GM10248 (cell line): ENCODE measurements at places on chromosomes 11 and 22.

- no peak for DNase-seq
Observed at GRCh38 chr11:68251765-68252164, 20.0 kb downstream of the C11orf24 start.

- peak; percentile 80 for DNase-seq
Observed at GRCh38 chr22:41526830-41527799, 17.2 kb downstream of the POLR3H start.

- no peak for DNase-seq
Observed at GRCh38 chr11:72373163-72373562, 61.2 kb downstream of the CLPB start.

- DNase-seq: no peak
Observed at GRCh38 chr22:39621826-39622225, 51.3 kb downstream of the CACNA1I start.

GRCh38 chr22:41239443-41240128, 1.1 kb downstream of the CHADL start:
- no peak for DNase-seq

GRCh38 chr22:29606320-29606719, 2.9 kb downstream of the NF2 start:
- DNase-seq: no peak

DNA sequence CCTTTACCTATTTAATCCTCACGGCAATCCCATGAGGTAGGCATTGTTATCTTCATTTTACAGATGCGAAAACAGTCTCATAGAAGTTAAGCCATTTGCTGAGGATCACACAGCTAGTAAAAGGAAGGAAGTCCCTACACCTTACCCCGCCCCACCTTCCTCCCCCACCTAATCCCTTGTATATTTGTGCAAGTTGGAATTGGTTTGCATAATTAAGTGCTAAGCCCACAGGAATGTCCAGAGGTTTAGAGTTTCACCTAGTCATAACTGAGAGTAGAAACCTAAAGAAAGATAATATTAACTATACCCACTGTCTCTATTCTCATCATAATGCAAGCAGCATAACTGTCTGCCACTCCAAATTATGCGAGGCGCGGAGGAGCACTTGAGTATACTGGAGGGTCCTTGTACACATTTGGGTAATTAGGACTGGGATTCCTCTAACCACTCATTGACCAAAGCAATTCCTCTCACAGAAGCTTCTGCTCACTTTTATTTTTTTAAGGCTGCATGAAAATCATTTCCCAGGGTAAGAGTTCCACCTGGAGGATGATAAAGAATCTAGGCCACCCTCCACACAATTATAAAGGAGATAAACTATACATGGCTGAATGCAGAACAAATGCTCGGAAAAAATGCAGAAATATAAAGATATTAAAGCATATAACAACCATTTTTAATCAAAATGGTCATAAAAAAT, 199.9 kb downstream of the FAM181B start:
- no peak for DNase-seq

DNA sequence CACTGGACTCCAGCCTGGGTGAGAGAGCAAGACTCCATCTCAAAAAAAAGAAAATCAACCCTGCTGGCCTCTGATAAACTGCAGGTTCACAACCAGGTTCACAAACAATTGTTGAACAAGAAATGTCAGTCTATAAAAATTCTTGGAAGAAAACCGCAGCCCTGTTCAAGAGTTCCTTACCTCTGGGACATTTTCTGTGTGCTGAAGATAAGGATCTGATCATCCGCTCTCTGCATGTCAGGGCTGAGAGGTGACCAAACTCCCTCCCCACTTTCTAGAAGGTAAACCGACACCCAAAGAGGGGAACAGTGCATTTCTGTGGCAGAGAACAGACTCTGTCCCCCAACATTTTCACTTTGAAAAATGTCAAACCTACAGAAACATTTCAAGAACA, 4.2 kb upstream of the UPK3A start:
- DNase-seq: no peak

GRCh38 chr22:49503321-49503720, 324.4 kb downstream of the BRD1 start:
- no peak for DNase-seq

- DNase-seq: no peak
Observed at GRCh38 chr11:88203604-88204003, 28.4 kb upstream of the RAB38 start.

- no peak for DNase-seq
Observed at GRCh38 chr11:19724765-19725164, 12.1 kb downstream of the NAV2 start.

- DNase-seq: no peak
Observed at GRCh38 chr11:62985041-62985750, 429 bp upstream of the SLC22A6 start.

DNA sequence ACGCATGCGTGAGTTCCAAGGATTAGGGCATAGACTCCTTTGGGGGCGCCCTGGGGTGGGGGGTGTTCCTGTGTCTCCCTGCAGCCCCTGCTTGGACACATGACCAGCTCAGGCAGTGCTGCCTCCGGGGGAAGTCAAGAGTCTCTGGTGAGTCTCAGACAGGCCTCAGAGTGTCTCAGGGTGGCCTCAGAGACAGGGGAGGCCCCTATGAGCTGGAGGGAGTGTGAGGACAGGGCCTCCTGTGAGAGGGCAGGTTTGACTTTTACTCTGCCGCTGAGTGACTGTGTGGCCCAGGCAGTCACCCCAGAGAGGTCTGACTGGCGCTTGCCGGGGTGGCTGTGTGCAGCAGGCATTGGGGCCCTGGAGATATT, 41.2 kb upstream of the KCNQ1OT1 start:
- no peak for DNase-seq

DNA sequence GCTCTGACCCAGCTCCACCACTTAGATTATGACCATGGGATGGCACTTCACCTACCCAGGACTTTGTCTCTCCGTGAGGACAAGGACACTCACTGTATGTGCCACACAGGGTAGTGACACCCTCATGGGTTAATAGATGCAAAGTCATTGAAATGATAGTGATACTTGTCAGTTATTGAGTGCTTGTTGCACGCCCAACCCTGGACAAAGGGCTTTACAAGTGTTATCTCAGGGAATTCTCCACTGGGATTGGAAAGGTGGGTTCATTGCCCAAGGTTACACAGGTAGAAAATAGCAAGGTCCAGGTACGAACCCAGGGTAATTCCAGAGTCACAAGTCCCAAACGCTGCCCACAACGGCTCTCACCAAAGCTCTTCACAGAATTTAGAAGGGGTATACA, 158.2 kb downstream of the TRIM29 start:
- DNase-seq: no peak

DNA sequence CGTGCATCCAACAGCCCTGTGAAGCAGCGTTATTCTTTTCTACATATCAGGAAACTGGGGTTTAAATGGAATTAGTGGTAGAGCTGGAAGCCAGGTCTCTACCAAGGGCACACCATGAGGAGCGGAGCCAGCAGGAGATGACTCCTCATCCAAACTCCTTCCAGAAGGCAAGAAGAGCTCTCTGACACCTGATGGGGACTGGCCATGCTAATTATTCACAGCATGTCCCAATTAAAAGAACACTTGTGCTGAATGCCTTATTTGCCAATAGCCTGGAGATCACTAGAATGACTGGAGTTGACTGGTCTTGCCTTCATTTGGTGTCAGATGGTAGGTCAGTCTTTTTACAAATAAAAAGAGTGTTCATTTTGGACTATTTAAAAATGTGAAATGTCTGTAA, 32.9 kb upstream of the SLN start:
- no peak for DNase-seq

GRCh38 chr22:42791721-42792452, 65.2 kb downstream of the ARFGAP3 start:
- no peak for DNase-seq

DNA sequence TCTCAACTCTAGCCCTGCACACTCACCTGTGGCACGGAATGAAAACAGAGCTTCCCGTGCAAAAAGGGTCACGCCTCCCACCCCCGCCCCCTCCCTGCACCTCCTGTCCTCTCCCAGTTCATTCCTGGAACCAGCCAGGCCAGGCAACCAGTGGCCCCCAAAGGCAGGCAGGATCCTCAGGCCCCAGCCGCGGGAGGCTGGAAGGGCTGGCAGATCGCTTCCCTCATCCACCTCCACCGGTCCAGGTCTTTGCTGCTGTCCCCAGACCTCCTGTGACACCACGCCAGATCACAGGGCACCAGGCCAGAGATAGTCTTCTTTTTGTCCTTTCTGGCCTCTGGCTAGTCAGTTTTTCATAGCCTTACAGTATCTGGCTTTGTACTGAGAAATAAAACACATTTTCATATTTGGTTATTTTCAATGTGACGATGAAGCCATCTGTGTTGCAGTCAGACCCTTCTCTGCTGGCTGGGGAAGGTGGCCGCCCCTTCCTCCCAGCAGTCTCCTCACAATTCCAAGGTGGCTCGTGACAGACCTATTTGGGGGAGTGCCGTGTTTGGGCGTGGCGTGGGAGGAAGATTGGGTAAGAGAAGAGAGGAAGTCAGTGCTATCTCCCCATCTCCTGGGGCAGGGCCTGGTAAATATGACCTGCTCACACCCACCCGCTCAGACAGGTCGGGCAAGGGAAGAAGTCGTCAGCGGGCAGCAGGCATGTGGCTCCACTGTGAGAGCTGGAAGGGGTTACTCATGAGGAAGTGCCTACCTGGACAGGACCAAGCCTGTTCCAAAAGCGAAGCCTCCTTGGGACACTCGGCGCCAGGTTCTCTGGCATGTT, 9.1 kb downstream of the SSH3 start:
- no peak for DNase-seq

DNA sequence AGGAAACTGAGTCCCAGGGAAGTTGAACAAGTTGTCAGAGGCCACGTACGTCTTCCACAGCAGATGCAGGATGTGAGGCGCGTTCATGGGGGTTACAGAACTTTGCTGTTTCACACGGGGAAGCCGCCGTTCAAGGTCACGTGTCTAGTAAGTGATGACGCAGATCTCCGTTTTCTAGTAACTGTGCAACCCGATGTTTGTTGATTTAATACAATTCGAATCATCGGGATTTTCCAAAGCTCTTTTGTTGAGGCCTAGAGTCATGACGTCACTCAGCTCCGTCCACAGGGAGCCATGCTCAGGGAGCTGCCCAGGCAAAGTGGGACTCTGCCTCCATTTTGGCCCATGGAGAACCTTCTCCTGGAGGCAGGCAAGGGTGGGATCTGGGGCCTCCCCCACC, 1121.8 kb downstream of the TBC1D22A start:
- DNase-seq: no peak

GRCh38 chr11:107359701-107360100, 97.9 kb downstream of the CWF19L2 start:
- DNase-seq: no peak

DNA sequence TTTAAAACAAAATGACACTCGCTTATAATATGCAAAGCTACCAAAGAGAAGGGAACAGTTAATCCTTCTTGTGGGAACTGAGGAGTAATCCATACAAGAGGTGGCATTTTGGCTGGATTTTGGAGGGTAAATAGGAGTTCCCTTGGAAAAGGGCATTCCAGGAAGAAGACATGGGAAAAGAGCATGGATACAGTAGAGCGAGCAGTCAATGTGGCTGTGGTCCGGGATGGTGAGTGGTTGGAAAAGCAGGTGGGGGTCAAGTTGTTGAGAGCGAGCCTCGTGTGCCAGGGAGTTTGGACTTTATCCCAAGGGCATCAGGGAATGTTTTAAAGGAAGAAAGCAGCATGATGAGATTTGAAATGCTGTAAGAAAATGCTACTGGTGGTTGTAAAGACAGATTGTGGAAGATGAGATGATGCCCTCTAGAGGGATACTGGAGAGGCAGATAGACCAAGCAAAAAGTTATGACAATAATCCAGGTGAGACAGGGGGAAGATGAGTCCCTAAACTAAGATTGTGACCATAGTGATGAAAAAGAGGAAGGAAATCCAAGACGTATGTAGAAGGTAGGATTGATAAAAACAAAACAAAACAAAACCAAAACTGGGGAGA, 3.8 kb upstream of the MMP7 start:
- DNase-seq: peak; percentile 29

DNA sequence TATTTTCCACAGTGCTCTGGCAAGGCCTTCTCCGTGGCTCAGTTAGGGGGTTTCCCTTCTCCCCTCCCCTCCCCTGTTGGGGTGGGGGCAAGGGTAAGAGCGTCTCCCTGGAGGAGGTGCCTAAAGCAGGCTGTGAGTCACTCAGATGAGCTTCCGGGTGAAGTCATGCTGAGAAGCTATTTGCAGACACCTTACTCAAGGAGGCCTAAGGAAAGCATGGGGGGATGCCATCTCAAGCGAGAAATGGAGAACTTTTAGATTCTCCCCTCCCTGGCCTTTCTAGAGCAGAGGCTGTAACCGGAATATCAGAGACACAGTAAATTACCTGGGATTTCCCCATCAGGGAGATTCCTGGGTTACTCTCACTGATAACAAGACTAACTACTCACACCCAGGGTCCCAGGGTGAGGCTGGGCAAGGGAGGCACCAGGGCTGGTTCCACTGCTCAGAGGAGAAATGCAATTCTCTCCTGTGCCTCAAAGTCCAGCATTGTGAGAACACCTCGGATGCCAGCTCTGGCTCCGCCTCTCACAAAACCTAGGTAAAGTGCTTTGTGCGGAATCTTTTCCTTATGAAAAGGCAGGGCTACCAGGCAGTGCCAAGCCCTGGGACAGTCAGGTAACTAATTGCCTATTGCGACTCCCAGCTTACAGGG, 123.6 kb downstream of the ABTB2 start:
- peak; percentile 68 for DNase-seq

- peak; percentile 76 for DNase-seq
Observed at GRCh38 chr11:17760102-17761029, 25.8 kb downstream of the KCNC1 start.

DNA sequence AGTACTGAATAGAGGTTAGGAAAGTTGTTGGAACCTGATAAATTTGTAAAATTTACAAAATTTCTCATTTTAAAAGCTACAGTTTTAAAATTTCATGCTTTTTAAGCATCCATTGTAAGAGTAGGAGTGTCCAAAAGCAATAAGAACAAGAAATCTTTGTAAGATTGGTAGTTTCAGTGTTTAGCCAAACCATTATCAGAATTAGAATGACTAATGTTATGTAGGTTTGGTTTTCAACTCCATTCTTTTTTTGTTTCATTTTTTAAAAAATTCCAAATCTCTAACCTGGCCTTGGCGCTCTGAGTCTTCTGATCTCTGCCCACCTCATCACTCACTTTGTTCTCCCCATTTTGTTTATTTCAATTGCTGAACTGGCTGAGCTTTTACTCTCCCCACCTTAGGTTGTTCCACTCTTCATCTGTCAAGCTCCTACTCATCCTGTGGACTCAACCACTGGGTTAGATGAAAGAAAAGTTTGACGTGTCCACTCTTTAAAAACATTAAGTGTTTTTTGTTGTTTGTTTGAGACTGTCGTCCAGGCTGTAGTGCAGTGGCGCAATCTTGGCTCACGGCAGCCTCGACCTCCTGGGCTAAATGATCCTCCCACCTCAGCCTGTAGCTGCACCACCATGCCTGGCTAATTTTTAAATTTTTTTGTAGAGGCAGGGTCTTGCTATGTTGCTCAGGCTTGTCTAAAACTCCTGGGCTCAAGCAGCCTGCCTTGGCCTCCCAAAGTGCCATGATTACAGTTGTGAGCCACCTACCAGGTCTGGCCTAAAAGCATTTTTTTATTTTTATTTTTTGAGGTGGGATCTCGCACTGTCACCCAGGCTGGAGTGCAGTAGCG, 14.0 kb downstream of the EP300 start:
- no peak for DNase-seq
